H7 (cell line): ENCODE measurements at places on chromosomes 5 and 9. TPM values are rescaled to one million over a fixed set of nuclear protein-coding genes. Genes with fewer than 3 reads are reported as not detected.

The ROPN1L gene
- total RNA-seq = 0.26 TPM in 1 of 2 replicates, not detected in the other

The SV2C gene
- under 0.01 TPM in 1 of 2 replicates, not detected in the other for total RNA-seq

The GLDC gene
- total RNA-seq = 66.8 and 76.7 TPM in 2 replicates

The TXNDC8 gene
- not detected in 2 replicates for total RNA-seq

The TAF11L11 gene
- not detected in 2 replicates for total RNA-seq

The ANKRD33B gene
- total RNA-seq = 1.1 and 1.6 TPM in 2 replicates

The LRRC19 gene
- total RNA-seq = not detected in 2 replicates

The PHF24 gene
- total RNA-seq = 0.37 and 0.42 TPM in 2 replicates

The LCN2 gene
- 1.4 TPM in 1 of 2 replicates, not detected in the other for total RNA-seq

- no peak for DNase-seq
These were observed 168.5 kb downstream of the PALM2AKAP2 start for GRCh38 chr9:109948453-109948852.

DNA sequence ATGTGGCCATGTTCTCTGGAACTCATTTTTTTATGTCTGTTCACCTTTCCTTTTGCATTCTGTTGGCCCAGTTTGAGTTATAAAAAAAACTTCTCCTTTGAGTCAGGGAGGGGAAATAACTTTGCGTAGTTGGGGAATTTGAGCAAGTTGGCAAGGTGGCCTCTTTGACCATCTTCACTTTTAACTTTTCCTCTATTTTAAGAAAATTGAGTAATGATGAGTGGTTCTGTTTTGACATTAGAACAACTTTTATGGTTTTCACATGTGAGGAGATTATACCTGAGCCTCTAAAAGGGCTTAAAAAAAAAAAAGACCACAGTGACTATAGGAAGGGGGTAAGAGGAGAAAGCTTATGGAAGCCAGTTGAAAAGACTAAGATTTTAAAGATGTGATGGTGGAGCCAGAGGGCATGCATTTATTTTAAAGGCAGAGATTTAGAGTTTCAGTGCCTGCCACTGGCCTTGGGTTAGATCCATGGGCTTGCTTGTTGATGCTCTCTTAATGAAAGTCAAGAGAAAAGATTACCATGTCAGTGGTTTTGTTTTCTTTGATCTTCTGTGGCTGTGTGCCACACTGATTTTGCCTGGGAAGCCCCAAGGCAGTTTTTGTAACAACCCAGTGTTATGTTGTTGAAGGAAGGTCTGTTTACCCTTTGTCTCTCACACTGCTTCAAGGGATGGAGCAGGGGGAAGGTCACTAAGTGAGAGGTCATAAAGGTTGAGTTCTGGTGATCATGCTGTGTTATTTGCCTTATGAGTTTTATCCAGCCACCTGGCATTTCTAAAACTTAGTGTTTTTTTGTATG is 219.7 kb upstream of the CD180 start:
- DNase-seq = no peak

GRCh38 chr9:93576258-93577077 is at the start of gene PHF2:
PHF2 (plus strand) TSS chr9:93576584; CDS start chr9:93576774, 190 bp downstream.
- DNase-seq = peak; percentile 87

GRCh38 chr5:56421246-56422075 is 188.3 kb upstream of the ANKRD55 start:
- DNase-seq = no peak

- DNase-seq = peak; percentile 51
These were observed 56.6 kb downstream of the CFAP90 start for GRCh38 chr5:7794311-7794710.

- DNase-seq = peak; percentile 37
These were observed 486.6 kb downstream of the CCDC171 start for GRCh38 chr9:16039218-16039987.

DNA sequence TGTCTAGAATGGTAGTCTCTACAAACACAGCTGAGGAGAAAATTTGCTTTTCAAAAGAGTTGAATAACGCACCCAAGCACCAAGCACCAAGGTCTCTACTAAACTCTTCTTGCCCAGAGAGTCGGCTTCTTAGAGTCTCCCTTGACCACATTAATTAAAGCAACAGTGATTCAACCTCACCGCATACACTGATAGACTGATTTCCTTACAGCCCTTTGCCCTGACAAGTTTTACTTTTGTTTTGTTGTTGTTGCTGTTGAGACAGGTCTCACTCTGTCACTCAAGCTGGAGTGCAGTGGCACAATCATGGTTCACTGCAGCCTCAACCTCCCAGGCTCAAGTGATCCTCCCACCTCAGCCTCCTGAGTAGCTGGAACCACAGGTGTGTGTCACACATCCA is 1035.7 kb upstream of the DMAC1 start:
- no peak for DNase-seq

DNA sequence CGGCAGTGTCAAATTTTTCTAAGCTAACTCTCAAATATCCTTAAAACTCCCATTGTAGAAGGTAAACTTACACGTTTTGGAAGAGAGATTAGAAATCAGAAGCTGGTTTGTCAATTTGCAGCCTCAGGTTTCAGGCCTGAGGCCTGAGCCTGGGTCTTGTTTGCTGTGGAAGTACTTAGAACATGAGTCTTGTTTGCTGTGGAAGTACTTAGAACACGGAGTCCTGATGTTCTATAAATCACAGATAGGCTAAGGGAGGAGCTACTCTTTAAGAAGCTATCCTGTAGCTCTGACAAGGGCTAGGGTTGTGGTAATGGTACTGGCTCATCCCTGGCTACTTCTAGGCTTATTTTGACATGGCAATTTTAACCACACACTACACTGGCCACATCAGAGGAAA is 97.8 kb downstream of the FBXW11 start:
- DNase-seq = no peak

DNA sequence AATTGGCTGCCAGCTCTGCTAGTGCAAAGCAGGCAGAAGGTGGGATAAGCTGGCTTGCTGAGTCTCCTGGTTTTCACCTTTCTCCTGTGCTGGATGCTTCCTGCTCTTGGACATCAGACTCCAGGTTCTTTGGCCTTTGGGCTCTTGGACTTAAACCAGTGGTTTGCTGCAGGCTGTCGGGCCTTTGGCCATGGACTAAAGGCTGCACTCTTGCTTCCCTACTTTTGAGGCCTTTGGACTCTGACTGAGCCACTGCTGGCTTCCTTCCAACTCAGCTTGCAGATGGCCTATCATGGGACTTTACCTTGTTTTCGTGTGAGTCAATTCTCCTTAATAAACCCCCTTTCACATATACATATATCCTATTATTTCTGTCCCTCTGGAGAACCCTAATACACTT is 1293.9 kb upstream of the CDH6 start:
- no peak for DNase-seq

DNA sequence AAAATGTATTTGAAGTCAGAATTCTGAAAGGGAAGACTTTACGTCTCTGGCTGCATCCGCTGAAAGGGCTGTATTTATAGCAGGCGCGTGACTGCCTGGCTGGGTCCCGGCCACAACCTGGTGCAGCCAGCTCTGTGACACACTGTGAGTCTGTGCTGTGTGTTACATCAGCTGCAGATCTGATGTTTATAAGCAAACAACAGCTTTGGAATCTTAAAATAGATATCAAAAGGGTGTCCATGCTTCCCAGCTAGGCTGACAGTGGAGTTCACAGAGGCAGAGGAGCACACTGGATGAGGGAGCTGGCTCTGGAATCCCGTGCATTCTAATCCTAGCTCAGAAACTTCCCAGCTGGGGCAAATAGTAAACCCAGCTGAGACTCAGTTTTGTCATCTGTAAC is 433.4 kb upstream of the BRINP1 start:
- DNase-seq = no peak

DNA sequence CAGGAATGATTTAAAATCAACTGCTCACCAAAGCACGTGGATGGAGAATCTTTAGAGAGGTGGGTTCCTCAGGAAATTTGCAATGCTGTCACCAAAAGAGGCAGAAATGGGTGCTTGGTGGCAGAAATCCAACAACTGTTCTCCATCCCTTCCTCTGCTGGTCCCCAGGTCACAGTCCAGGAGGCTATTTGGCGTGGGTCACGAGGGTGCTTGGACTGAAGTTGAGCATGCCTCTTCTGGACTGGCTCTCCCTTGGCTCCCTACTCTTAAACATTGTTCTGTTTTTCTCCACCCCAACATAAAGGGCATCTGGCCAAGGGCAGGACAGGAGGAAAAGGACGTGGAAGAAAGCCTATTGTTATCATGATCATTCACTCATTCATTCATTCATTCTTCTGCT is 58.9 kb downstream of the WWC1 start:
- no peak for DNase-seq

GRCh38 chr5:173950829-173951228 is 38.1 kb upstream of the C5orf47 start:
- DNase-seq = no peak

DNA sequence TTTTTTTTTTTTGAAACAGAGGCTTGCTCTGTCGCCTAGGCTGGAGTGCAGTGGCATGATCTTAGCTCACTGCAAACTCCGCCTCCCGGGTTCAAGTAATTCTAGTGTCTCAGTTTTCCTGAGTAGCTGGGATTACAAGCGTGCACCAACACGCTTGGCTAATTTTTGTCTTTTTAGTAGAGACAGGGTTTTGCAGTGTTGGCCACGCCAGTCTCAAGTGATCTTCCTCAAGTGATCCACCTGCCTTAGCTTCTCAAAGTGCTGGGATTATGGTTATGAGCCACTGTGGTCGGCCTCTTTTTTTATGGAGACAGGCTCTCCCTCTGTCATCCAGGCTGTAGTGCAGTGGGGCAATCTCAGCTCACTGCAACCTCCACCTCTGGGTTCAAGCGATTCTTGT is 82.9 kb downstream of the RAB24 start:
- no peak for DNase-seq

DNA sequence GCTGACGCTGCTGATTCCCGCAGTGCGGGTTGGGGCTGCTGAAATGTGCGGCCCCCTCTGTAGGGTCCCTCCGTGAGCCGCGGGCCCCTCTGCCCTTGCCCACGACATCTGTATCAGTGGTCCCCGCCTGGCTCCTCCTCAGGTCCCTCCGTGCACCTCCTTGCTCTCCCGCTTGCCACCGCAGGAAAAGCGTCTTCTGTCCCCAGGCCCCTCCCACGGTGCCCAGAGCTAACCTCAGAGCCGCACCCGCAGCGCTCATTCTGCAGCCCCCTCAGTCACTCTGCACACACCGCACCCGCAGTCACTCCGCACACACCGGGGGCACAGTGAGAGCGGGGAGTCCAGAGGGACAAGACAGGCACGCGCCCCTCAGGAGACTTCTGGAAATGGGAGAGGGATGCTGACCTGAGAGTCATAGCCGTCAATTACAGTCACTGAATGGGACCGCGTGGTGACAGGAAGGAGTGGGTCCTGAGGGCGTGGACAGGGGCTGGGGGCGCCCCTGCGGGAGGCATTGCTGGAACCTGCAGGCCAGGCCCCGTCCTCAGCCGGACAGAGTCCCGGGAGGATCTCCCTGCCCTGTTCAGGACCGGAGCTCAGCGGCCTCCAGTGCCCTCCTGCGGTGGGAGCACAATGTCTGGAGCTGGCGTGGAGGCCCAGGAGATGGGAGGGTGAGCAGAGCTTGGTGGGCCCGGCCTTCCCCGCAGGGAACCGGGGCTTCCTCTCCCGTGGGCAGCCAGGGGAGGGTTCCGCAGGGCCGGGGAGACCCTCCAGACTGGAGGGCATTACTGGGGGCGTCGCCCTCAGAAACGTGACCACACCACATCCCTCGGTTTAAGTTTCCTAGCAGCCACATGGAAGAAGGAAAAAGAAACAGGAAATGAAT is 66.1 kb upstream of the CTSL start:
- DNase-seq = no peak

- DNase-seq = no peak
These were observed 1.0 kb downstream of the IL7R start for GRCh38 chr5:35857606-35858205.
